ENCODE measurements at places on chromosomes 3 and 15.

GRCh38 chr15:66498501-66499386, 1.2 kb upstream of the SNAPC5 start:
- no peak for DNase-seq

DNA sequence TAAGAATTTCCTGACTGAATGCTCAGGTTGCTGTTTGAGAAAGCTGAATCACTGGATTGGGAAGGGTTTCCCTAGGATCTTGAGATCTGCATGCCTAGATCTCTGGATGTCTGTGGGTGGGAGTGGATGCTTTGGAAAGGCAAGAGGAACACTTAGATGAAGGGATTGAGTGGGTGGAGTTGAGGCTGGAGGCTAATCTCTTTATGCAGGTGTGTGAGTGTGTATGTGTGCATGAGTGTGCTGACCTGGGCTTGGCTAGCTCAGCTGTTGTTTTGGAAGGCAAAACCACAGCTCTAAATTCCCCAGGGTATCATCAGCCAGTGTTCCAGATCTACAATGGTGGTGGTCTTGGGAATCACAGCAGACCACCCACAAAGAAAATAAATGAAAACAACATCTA, 60.5 kb downstream of the CLDN1 start:
- no peak for DNase-seq

DNA sequence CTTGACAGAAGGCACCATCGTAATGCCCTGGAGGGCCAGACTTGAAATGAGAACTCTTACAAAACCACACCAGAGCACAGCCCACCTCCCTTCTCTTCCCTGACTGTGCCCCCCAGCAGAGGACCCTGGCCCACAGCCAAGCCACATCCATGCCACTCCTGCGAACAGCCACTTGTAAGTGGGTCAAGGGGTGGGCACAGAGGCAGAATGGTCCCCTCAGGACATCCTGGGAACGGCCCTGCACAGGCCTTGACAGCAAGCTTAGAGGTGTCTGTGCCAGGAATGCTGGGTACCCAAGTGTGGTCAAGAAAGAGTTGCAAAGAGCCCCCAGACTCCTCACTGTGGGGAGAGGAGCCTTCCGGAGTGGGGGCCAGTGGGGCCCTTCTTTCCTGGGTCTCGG, 33.3 kb downstream of the HCN4 start:
- DNase-seq: no peak

- no peak for DNase-seq
Observed at GRCh38 chr3:75110741-75111140, 496.3 kb upstream of the CNTN3 start.

DNA sequence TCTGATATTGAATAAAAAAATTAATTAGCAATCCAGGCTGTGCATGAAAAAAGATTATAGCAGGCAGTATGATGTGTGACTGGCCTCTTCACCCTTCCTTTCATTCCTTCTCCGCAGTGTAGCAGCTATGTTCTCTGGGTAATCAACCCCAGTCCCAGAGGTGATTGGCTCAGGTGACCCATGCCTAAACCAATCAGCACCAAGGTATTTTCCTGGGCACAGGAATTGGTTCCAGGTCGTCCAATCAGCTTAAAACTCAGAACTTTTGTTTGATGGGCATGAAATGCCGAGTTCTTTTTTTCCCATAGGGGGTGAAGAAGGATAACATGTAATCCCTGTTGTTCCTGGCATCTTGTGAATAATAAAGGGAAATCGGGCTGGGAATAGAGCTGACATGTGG, 5.8 kb upstream of the BNC1 start:
- DNase-seq: no peak

- DNase-seq: no peak
Observed at GRCh38 chr15:70652341-70652740, 111.0 kb downstream of the UACA start.

- peak; percentile 61 for DNase-seq
Observed at GRCh38 chr3:46293991-46294833, 52.0 kb downstream of the CCR3 start.

DNA sequence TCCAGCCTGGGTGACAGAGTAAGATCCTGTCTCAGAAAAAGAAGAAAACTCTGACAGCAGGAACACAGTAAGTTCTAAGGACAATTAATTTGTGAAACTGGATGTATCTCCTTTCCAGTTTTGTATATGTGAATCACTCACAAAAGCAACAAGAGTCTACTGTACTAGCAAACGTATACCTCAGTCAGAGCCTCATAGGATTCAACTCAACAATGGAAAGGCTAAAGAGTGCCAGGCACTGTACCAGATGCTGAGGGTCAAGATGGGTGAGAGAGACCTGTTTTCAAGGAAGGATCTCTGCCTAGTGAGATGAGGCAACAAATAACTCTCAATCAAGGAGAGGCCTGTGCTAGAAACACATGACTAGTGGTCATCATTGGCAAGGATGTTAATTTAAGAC, 14.9 kb downstream of the TBL1XR1 start:
- DNase-seq: no peak

DNA sequence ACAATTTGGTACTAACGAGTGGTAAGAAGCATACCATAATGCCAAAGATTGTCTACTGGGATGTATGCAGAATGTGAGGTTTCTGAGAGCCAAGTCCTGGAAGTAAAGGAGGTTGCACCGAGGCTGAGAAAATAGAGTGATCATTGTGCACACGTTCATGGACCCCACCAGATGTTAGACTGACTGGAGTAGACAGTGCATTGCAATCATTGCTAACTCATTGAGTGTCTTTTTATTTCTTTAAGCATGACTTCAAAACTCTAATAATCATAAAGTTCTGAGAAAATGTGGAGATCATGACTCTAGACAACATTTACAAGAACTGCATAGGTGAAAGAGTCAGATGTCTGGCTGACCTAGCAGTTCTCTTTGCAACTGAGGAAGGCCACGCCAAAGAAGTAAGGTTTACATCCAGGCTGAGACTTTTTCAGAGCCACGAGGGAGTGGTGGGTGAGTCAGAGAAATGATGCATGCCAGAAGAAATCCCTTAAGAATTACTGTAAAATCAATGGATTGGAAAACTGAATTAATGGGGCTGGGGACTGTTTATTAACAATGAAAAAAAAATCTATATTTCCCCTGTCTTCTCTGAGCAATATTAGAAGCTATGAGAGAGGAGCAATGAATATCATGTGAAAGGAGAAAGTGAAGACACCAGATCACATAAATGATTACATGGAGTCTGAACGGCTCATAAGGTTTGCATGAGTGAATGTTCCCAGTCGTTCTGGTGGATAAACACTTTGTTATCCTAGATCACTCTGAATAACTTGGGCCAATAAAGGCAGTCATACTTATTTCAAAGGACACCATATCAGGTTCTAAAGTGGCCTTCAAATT, 76.0 kb upstream of the SLC25A26 start:
- no peak for DNase-seq

GRCh38 chr3:6105187-6105586, 755.7 kb upstream of the GRM7 start:
- DNase-seq: no peak

GRCh38 chr3:17238023-17238422, 353.3 kb downstream of the PLCL2 start:
- DNase-seq: no peak

DNA sequence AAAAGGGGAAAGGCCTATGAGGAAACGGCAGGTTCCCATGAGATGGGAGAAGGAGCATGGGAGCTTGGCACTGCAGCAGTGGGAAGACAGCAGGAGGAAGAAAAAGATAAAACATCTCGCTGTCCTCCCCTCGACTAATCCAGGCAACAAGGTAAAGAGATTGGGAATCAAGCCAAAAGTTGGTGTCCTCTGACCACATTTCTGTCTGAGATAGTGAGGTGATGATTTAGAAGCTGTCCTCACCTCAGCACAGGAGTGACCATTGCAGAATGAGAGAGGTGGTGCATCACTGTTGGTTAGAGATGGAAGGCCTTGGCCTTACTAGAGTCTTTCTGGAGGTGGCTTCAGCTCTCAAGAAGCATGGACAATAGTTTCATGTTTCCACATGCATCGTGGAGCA, 226.6 kb upstream of the CCDC54 start:
- DNase-seq: no peak

- no peak for DNase-seq
Observed at GRCh38 chr3:13432093-13432492, 12.0 kb upstream of the NUP210 start.

GRCh38 chr3:64270142-64270865, 45.0 kb upstream of the PRICKLE2 start:
- no peak for DNase-seq

- DNase-seq: no peak
Observed at GRCh38 chr15:40722934-40723333, 28.0 kb downstream of the RAD51 start.

DNA sequence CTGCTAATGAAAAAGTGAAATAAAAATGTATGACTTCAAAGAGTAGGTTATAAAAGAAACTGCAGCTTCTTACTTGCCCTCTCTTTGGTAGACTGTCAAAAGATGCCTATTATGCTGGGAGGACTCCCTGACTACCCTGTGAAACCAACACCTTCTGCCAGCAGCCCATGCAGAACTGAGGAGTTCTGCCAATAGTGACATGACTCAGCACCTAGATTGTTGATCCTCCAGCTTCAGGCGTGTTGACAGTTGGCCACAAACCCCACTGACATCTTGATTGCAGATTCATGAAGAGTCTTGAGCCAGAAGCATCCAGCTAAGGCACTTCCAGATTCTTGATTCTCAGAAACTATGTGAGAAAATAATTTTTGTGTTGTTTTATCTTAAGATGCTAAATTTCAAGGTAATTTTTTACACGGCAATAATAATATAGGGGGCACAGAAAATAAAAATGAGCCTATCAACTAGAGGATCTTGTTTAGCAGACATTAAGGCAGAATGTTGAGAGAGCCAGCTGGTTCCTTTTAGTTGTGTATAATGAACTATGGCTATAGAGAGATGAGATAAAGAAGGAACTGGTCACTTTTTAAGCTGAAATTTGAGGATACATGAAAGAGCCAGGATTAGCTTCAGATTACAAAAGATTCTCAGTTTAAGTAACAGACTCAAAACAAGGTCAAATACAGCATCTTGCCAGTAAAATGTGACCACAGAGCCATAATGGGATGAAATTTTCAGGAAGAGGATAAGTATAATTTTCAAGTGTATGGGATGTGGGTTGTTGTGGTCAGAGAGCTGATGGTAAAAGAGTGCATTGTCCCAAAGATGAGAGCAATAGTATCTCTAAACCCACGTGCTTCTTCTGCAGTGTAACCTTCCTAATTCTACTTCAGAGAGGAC, 588.7 kb upstream of the CBLB start:
- peak; percentile 12 for DNase-seq

GRCh38 chr3:149563114-149563513, 88.6 kb downstream of the TM4SF4 start:
- no peak for DNase-seq

DNA sequence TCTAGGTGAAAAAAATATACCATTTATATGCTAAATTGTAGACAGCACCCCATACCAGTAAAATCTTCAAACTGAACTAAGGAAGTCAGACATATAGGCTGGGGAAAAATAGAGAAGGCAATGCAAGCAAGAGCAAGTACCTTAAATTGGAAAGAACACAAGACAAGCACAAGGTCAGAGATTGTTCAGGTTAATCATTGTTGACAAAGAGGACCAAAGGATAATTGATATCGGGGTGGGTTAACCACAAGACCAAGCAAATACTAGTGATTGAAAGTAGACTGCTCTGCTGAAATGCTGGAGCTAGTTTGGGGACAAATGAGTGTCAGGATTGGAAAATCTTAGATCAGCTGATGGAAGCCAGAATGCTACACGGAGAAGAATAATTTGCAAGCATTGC, 499.8 kb downstream of the ROBO2 start:
- DNase-seq: no peak

DNA sequence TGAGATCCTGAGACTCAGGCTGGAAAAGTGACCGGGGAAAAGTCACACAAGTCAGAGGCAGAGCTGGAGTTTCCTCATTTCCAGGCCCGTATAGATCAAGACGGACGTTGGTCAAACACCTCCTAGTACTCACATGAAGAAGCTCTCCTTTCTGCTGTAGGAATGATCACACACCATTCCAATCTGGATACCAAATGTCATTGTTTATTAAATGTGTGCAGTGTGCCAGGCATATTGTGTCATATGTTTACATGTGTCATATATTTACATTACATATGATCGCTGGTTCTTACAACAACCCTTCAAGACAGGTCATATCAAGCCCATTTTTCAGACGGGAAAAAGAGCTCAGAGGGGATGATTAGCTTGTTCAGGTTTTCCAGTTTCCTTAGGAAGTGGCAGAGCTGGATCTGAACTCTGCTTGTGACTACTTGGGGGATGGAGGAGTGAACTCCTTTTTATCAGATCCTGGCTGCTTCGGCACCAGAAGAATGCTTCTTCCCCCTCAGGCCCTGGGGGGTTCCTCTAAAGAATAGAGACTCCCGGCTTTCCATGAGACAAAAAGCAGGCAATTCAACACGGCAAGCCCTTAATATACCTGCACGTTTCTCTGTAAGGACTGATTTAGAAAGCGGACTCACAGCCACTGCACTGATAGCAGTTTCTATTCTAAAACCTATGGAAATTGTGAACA, 41.9 kb downstream of the FAM43A start:
- no peak for DNase-seq

- no peak for DNase-seq
Observed at GRCh38 chr15:89783111-89783860, 7.2 kb downstream of the MESP2 start.

- DNase-seq: no peak
Observed at GRCh38 chr3:68802111-68802870, 130.1 kb downstream of the TAFA4 start.

- peak; percentile 20 for DNase-seq
Observed at GRCh38 chr15:82539691-82540054, 584 bp downstream of the RPS17 start.

DNA sequence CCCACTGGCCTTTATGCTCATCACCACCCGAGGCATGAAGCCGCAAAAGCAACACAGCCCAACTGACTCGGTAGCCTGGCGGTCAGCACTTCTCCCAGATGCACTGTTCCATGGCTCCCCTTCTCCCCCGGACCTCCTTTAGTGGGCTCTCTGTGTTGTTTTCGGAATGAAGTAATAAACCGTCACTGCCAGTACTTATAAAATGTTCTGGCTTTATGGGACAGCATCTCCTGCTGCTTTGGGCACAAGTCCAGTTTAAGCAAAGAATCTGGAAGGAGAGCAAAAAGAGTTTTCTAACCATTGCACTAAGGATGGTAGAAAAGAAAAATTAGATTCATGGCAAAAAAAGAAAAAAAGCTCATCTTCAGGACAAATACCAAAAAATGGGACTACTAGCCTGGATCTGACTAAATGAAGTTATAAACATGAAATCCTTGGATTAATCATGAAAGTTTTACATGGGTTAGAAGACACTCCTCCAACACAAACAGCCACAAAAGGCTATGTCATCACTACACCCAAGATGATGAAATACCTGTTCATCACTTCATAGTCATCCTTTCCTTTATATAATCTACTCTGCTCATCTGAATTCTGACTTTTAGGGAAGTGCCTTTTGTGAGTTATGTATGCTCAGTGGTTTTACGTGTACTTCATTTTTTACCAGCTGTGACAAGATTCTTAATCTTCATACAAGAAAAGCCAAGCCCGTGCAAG, 89.5 kb upstream of the UBE2E2 start:
- no peak for DNase-seq

DNA sequence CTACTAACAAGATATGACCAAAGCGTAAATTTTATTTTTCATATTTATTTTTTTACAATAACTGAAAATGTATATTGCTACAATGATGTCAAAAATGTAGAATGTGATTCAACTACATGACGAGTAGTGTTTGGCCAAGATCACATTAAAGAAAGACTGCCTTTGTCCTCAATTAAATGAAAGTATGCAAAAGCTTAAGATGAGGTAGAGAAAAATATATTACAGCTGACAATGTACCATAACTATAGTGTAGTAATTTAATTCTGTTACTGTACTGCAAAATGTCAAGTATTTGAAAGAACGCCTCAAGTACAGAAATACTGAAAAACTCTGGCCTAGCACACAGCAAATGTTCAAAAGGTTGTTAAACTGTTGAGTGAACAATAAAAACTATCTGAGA, 9.7 kb downstream of the PRICKLE2 start:
- DNase-seq: no peak
